ENCODE measurements at places on chromosomes 12 and 14.

- DNase-seq = no peak
Measured at GRCh38 chr12:88325076-88325815, 183.1 kb downstream of the TMTC3 start.

GRCh38 chr14:51648296-51648695 is 3.4 kb upstream of the FRMD6 start:
- DNase-seq = no peak

GRCh38 chr14:78242086-78242485 is 71.9 kb downstream of the NRXN3 start:
- DNase-seq = no peak

- no peak for DNase-seq
Measured at GRCh38 chr14:104477666-104478380, 101.7 kb upstream of the C14orf180 start.

DNA sequence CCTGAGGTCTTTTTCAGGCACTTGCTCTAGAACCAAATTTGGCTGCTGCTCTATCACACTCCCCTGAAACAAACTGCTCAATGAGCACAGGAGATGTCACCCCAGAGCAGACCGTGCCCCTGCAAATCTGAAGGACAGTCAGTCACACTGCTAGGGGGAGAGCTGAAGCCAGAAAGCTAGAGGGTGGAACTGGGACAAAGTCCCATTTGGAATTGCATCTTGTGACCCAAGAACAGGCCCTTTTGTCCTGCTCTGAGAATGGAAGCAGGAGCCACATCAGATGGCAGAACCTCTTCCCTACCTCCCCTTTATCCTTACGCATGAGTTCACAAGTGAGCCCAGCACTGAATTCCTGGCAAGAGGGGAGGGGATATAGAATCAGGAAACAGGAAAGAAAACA is 64.7 kb downstream of the MAP3K9 start:
- no peak for DNase-seq

DNA sequence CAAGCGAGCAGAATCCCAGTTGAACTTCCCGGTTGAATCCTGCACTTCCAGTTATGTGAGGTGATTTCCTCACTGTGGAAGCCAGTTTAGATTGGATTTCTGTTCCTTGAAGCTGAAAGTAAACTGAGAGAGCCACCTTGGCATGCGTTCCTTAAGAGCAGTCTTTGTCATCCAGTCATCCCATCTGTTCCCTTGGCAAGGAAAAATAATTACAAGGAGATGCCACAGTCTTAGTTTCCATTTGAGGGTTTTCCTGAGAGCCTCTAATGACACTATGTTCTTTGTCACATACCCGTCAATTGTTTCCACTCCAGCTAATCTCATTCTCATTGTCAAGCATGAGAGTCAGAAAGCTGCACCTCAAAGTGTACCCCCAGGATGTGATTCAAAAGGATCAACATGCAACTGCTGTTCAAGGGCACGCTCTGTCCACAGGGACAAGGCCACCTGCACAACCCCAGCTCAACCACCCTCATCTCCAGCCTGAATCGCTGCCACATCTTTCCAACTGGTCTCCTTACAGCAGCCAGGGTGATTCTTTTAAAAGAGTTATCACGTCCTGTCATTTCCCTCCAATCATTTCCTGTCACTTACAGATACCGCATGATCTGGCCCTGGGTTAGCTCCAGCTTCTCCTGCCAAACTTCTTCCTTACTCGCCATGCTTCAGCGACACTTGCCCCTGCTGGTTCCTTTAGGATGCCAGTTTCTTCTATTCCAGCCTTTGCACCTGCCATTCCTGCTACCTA is 18.0 kb upstream of the TCP11L2 start:
- no peak for DNase-seq

DNA sequence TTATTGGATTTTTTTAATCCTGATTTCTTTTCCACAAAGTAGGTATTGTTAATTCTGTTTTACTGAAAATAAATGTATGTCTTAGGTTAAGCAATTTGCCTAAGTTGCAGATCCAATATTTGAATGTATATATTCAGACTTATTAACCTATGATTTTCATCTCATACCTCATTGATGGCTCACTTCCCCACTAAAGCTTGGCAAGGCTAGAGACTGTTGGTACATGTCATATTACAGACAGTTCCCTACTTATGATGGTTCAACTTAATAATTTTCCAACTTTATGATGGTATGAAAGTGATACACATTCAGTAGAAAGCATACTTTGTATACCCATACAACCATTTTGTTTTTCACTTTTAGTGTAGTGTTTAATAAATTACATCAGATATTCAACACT is 33.2 kb upstream of the KCNH3 start:
- DNase-seq = no peak

DNA sequence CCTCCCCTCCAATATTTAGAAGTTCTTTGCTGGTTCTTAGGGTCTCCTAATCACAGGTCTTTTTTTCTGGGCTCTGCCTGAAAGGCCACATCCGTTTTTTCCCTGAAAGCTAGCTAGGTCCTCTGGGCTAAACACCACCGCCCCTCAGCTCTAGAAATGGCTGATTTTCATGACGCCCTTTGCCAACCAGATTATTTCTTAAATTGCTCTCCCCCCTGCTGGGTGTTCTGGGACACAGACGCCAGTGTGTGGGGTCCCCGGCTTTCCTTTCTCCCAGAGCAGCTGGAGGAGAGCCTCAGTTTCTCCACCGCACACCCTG is 45.3 kb upstream of the ATP23 start:
- no peak for DNase-seq

DNA sequence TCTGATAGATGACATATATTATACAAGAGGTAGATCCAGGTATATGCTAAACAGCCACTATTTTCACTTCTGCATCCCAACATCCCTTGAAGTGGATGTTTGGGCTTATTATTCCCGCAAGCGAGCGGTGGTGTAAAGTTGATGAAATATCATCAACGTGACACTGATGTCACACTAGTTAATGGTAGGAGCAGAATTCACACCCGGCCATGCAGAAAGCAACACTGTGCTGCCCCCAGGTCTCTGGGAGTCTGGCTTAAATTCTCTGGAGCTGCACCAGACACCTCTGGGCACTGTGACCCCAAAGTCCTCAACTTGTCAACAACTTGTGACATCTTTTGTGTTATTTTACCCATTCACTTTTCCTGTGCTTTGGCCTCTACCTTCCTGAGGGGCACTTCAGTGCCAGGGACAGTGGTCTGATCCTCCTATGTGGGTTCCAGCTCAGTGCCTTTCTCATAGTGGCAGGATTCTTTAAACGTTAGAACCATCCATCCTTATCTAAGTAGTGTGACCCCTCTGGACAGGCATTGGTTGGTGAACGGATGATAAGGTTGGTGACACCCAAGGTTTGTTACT is 952 bp downstream of the DRAM1 start:
- DNase-seq = no peak

- no peak for DNase-seq
Measured at GRCh38 chr12:22530-23201, 43.9 kb upstream of the IQSEC3 start.

GRCh38 chr14:96160913-96161310 is 43.7 kb upstream of the BDKRB2 start:
- DNase-seq = no peak

- DNase-seq = no peak
Measured at GRCh38 chr14:70350078-70350477, 9.4 kb downstream of the COX16 start.
